ENCODE measurements at places on chromosomes 7 and 10. TPM values are rescaled to one million over a fixed set of nuclear protein-coding genes. Genes with fewer than 3 reads are reported as not detected.

AKR1C1 gene
- total RNA-seq, result 2.7 TPM

MMRN2 gene
- 1.6 TPM for total RNA-seq

ANLN gene
- 215 TPM for total RNA-seq

A1CF gene
- not detected for total RNA-seq

FAM241B gene
- total RNA-seq, result 1.2 TPM

YAE1 gene
- total RNA-seq, result 38.6 TPM

DDX50 gene
- 48.2 TPM for total RNA-seq

TEX47 gene
- not detected for total RNA-seq

LIPJ gene
- not detected for total RNA-seq

ADAP1 gene
- 0.04 TPM for total RNA-seq

ADIRF gene
- total RNA-seq, result 0.34 TPM

HOXA4 gene
- 5.3 TPM for total RNA-seq

AKR1C2 gene
- total RNA-seq, result 3.0 TPM

NEBL gene
- 0.08 TPM for total RNA-seq

HTRA1 gene
- total RNA-seq, result 1.0 TPM

CAV2 gene
- total RNA-seq, result 25.2 TPM
